ENCODE measurements at places on chromosomes 11 and 22. TPM values are rescaled to one million over a fixed set of nuclear protein-coding genes. Genes with fewer than 3 reads are reported as not detected.

DNA sequence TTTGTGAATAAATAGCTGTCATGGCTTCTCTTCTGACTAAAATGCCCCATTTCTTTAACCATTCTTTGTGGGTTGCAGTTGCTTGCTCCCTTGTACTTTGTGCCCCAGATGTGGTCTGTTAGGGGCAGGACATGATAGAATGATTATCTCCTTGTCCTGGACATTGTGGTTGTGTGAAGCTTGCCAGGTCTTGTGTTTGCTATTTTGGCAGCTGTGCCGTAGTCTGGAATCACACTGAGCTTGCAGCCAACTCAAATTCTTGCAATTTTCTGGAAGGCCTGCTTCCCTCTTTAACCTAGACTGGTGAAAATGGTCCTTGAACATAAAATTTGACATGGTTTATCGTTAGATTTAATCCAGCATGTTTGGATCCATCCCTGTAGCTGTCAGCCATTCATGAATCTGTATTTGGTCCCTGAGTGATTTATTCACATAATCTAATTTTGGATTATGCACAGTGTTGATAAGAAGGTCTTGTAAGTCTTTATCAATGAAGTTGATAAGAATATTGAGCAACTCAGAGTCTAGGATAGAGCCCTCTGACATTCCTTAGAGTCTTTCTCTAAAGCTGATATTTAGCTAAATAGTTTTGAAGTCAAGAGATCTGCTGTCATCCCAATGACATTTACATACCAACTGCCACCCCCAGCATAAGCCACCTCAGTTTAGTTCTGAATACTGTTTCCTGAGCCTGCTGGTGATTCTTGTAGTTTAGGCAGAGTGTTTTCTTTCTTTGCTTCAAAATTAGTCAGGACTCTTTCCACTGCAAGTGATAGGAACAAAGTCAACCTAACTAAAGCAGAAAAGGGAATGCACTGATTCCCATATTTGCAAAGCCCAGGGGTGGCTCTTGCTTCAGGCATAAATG lies 9.8 kb downstream of the SPON1 start:
- DNase-seq = peak; percentile 56

DNA sequence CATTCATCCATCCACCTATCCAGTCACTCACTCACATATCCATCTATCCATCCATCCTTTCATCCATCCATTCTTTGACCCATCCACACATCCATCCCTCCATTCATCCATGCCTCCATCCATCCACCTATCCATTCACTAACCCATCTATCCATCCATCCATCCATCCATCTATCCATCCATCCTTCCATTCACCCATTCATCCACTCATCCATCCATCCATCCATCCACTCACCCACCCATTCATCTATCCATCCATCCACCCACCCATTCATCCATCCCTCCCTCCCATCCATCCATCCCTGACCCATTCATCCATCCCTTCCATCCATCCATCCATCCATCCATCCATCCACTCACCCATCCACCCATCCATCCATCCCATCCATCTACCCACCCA lies 4.9 kb upstream of the MUC2 start:
- no peak for DNase-seq

The ADM2 gene
- total RNA-seq = 5.1 TPM

DNA sequence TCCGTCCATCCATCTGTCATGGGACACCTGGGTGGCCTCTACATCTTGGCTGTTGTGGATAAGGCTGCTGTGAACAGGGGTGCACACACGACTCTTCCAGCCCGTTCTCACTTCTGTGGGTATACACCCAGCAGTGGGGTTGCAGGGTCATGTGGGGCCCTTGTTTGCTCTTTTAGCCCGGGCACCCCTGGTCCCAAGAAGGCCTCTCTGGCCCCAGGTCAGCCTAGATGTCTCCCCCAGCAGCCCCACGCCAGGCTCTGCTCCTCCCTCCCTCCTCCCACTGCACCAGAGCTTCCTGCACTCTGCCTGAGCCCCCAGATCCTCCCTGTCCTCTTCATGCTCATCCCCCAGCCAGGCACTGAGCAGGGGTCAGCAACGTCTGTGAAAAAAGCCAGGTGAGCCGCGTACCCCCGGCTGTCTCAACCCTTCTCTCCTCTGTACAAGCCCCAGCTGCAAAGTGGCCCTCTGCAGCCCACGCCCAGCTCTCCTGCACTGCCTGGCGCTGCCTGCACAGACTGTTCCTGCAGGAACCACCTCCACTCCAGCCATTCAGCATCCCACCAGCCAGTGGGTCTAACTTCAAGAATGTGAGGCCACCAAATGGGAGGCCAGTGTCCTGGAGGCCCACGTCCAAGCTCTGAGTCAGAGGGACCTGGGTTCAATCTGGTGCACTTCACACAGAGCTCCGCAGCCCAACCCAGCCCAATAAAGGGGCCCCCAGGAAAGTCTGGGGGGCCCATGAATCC lies 1508.9 kb downstream of the BRD1 start:
- no peak for DNase-seq

The OR6A2 gene
- total RNA-seq = 0.06 TPM

GRCh38 chr11:102709201-102709945 lies 3.8 kb upstream of the MMP27 start:
- no peak for DNase-seq

- DNase-seq = no peak
These were observed 2.9 kb downstream of the YDJC start for GRCh38 chr22:21626735-21627469.

GRCh38 chr11:66154109-66154508 lies 84.0 kb downstream of the PACS1 start:
- DNase-seq = no peak

The UCP3 gene
- total RNA-seq = 2.0 TPM

DNA sequence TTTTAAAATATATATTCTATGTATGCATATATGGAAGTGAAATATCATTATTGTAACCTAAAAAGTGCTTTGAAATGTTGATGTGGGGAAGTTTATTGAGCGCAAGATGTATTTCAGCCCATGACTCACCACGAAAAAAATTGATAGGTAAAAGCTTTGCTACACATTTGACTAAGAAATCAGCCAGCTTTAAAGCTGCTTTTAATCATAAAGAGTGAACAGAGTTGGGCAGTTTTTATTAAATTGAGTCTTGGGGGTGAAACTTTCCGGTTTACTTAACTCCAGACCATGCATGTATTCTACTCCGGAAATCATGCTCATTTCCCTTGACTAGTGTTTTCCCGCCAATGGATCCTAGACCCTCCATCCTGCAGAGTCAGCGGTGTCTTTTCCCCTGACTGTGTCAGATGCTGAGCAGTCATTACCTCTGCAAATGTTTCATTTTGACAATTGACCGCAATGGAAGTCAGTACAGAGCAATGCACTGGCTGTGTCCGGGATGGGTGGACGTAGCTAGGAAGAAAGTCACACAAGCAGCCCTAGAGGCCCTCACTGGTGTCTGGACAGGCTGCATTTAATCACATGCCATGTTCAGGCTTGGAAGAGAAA lies 47.2 kb upstream of the MPEG1 start:
- no peak for DNase-seq

- no peak for DNase-seq
These were observed 119.1 kb downstream of the MN1 start for GRCh38 chr22:27682437-27682836.

- DNase-seq = peak; percentile 71
These were observed 30.7 kb upstream of the TH start for GRCh38 chr11:2202071-2202899.

The DEFB131B gene
- not detected for total RNA-seq

DNA sequence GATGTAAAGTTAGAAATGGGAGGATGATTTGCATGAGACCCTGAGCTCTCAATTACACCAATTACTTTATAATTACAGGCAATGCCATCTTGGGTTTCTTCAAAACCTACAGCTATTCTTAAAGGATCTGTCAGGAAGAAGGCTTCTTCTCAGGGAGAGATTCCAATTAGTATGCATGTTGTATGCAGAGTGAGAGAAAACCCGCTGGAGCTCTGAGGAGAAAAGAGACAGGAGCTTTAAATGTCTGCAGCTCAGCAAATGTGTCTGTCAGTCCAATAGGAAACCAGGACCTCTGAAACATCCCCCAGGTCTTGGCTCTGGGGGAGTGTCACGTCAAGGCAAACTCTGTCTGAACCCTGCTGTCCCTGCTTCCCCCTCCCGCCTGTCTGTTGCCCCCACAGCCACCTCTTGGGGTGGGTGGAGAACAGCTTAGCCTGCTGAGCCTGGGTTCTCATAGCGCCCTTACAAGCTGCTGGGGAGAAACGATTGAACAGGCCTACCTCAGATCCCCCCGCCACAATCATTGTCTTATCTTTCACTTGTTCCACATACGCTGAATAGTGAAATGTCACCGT lies 140.2 kb downstream of the SPATA19 start:
- no peak for DNase-seq

The OR5T1 gene
- total RNA-seq = not detected

DNA sequence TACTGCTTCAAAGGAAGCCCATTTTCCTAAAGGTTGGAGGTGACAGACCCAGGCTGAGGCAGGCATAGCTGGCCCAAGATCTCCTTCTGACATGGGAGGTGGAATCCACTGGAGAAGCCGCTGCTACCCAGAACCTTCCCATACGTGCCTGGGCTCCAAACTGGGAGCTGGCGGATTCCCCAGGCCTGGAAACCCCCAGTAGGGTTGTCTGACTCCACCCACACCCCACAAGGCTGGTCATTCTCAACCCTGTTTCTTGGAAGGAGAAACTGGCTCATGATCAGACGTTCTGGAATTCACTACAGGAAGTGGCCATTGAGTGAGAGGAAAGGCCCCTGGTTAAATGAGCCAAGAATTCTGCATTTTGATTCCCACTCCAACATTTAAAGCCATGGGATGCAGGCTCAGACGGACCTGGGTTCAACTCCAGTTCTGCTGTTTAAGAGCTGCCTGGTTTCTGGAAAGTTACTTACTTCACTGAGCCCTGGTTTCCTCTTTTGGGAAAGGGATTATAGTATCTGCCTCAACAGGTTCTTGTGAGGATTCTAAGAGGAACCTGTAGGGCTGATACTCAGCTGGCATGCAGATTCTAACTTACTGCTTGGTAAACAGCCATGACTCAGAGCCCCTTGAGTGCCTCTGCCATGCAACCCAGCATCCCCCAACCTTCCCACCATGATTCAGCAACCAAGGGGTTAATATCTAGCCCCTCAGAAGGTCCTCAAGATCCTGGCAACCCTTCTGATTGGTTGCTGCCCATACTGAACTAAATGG lies 19.4 kb upstream of the TSKU start:
- DNase-seq = peak; percentile 52

DNA sequence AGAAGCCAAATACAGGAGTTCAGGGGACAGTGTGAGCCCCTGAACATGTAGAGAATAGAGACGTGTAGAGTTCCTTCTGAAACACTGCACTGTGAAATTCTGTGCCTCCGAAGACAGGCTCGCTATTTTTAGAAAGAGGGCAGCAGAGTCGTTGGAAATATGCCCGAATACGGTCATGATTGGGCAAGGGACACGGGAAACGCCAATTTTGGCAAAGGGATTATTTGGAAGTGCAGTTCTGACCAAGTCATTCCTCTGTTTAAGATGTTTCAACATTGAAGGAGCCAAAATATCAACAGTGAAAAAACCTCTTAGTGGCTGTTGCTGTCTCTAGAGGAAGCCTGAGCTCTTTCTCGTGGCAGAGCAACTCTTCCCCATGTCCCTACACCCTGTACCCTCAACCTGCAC lies 9.5 kb upstream of the CBX6 start:
- DNase-seq = no peak

- no peak for DNase-seq
These were observed 61.1 kb downstream of the CACNA1I start for GRCh38 chr22:39631381-39632286.

- DNase-seq = no peak
These were observed 43.0 kb downstream of the TRMU start for GRCh38 chr22:46378426-46379065.

DNA sequence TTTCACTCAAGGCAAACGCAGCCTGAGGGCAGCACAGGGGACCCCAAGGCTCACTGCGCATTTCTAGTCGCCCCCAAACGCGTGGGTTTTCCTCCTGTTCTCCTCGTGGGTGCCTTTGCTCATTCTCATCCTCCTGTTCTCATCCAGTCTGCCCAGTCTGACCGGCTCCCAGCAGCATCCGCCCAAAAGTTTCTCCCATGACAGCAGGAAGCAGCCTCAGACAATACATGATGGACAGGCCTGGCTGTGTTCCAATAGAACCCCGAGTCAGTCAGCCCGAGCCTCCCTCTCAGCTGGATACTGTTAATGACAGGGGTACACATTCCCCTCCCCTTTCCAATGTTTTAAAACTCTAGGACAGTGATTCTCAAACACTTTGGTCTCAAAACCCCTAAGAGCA lies 22.5 kb upstream of the KRTAP5-7 start:
- DNase-seq = no peak

DNA sequence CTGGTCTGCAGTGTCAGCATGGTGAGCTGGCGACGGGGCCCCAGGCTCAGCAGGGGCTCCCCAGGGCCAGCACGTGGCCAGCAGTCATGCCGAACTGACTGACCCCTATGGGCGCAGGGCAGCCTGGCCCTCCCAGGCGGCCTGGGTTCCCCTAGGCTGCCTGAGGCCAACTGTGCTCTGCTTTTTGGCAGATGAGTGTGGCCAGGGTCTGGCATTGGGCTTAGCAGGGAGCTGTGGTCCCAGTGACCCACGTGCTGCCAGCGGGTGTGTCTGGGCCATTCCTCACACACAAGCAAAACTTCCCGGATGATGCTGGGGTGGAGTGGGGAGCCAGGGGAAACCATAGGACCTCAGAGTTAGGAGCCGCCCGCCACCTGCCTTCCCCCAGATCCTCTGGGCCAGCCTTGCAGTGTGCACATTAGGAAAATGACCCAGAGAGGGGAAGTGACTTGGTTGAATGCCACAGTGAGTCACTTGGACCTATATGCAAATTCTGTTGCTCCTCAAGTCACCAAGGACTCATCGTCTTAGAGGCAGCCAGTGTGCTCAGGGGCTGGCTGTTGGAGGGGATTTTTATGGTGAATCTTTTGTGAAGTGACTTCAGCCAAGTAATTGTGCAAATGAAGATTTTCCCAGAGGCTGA lies 6.5 kb downstream of the ADORA2A start:
- DNase-seq = no peak

The ALG8 gene
- total RNA-seq = 33.3 TPM

The CHRM1 gene
- 0.09 TPM for total RNA-seq

- no peak for DNase-seq
These were observed 61.8 kb downstream of the BID start for GRCh38 chr22:17712441-17712840.

DNA sequence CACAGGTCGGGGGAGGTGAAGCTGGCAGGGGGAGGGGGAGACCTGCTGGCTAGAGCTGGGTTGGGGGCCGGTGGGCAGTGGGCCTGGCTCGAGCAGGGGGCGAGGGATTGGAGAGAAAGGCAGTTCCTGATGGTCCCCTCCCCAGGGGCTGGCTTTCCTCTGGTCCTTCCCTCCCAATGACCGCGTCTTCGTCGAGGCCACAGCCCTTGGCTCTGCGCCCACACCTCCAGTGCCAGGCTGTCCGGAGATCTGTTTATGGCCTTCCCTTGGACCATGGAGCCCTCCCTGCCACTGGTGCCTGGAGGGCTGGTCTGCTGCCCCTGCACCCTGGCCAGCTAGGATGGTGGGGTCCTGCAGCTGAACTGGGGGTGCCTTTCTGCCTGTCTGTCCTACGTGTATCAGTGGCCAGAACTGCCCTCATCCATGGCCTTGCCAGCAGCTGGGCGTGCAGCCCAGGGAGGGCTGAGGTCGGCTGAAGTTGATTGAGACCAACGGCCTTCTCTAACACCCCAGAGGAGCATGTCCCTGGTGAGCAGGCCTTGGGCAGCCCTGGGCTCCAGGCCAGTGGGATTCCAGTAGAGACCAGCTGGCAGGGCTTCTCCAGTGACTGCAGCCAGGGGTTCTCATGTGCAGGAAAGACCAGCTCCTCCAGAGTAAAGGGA lies 12.3 kb downstream of the TANGO2 start:
- no peak for DNase-seq
